ENCODE measurements at places on chromosomes 7 and 10.

- DNase-seq: no peak
Measured at GRCh38 chr10:131851346-131851745, 49.5 kb upstream of the PPP2R2D start.

DNA sequence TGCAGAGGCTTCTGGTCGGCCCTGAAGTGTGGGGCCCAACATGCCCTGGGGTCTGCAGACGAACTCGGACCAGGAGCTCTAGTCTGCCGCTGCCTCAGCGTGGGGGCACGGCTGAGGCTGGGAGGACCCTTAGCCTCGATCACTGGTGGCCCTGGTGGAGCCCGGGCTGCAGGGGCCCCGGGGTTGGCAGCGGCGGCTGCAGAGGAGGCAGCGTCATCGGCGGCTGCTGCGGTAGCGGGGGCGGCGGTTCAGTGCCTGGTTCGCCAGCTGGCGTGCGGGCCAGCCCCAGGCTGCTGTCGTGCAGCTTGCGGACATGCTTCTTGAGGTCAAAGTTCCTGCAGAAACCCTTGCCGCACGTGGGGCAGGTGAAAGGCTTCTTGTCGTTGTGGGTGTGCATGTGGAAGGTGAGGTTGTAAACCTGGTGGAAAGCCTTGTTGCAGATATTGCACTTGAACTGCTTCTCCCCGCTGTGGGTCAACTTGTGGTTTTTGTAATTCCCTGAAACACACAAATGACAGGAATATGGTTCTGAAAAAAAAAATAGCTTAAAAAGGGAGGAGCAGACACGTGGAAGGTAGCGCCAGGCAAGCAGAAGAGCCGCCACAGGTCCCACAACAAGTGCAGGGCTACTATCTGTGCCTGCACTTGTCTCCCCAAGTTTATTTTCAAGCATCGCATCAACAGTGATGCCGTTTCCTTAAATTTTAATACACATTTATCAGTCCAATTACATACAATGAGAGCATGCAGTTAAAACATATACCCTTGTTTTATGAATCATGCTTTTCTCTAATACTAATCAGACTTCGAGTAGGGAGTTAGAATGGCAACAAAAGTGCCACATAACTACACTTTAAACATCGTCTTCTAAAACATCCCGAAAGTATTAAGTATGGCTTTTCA, 2.4 kb downstream of the FEZF1 start:
- no peak for DNase-seq

- no peak for DNase-seq
Measured at GRCh38 chr10:55002420-55002819, 201.4 kb upstream of the PCDH15 start.

- no peak for DNase-seq
Measured at GRCh38 chr7:7765422-7765821, 47.0 kb upstream of the RPA3 start.

GRCh38 chr10:91103384-91104192, 116.9 kb upstream of the PCGF5 start:
- no peak for DNase-seq

DNA sequence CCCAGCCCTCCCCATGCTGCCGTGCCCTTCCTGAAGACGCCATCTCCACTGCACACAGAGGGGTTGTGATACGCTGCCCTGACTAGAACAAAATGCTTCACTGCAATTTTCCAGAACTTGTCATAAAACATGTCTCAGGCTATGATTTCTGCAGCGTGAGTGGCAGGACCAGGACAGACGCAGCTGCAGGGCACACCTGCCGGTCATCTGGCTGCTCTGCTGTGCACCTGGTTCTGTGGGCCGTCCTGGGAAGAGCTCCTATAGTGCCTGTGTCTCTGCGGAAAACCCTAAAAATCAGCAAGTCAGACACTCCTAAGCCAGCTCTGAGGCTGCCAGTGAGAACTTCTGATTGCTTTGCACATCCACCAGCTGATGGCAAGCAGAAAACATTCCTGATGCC, 39.7 kb upstream of the DIP2C start:
- DNase-seq: no peak

- no peak for DNase-seq
Measured at GRCh38 chr10:121510201-121510771, 88.0 kb downstream of the FGFR2 start.

- no peak for DNase-seq
Measured at GRCh38 chr7:54811041-54811845, 52.2 kb upstream of the SEC61G start.

DNA sequence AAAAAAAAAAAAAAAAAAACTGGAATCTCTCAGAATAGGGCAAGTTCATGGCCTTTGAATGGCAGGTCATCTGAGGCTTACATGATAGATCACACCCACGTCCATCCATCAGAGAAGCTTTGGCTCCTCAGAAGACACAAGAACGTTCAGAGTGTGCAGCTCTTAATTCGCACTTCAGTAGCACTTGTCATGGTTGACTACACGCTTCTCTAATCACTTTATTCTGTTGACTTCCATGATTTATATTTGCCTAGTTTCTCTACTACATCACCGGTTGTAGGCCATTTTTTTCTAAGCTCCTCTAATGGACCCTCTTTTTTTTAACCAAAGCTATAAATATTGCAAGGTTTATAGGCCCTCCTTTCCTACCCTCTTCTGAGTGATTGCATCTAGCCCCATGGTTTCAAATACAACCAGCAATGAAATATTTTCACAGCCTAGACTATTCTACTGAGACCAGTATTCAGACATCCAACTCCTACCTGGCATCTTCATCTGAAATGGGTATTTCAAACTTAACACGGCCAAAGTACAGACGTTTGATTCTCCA, 305.4 kb upstream of the CELF2 start:
- DNase-seq: peak; percentile 34

DNA sequence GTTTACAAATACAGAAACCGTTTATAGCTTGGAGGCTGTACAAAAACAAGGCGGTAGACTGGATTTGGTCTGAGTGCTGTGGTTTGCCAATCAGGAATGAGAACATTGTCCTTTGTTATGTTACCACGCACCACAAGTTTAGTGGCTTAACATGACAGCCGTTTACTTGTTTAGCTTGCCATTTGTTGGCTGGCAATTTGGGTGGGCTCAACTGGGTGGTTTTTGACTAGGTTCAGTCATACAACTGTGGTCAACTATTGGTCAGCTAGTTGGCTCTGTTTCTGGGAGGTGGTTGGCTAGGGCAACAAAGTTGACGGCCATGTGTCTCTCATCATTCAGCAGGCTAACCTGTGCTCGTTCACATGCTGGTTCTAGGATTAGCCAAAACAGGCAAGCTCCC, 60.1 kb upstream of the SP8 start:
- DNase-seq: no peak

- DNase-seq: no peak
Measured at GRCh38 chr10:1057106-1057657, 997 bp downstream of the WDR37 start.

DNA sequence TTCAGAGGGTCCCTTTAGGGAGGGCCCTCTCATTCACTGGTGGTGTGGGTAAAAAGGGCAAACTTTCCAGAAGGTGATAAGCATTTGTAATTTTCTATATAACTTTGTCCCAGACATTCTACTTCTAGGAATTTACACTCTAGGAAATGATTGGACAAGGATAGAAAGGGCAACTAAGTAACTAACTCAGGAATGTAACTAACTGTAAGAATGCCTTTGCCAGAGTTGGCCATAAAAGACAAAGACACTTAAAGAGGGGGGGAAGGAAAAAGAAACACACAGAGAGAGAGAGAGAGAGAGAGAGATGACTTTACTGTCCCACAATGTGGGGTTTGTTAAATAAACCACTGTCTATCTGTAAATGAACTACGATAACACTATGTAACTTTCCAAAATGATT, 38.5 kb upstream of the ITPRID1 start:
- DNase-seq: no peak

- peak; percentile 26 for DNase-seq
Measured at GRCh38 chr7:129367700-129368388, 66.4 kb upstream of the STRIP2 start.

DNA sequence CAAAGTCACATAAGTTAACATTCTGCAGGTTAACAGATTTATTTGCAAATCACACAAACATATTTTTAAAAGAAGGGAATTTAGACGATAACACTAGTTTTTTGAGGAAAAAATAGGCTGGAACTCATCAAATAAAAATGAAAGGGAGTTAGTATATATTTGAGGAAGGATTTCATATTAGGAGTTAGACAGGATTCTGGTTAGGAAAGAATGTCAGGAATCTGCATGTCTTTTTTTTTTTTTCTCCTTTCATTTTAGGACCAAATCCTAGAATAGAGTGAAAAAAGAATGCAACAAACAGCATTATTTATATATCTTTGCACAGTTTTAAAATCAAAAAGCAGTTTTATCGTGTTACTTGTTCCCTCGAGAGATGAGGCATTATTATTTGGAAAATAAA, 8.9 kb upstream of the TRDMT1 start:
- DNase-seq: no peak

GRCh38 chr7:71465741-71466189, 333.8 kb downstream of the GALNT17 start:
- DNase-seq: no peak

DNA sequence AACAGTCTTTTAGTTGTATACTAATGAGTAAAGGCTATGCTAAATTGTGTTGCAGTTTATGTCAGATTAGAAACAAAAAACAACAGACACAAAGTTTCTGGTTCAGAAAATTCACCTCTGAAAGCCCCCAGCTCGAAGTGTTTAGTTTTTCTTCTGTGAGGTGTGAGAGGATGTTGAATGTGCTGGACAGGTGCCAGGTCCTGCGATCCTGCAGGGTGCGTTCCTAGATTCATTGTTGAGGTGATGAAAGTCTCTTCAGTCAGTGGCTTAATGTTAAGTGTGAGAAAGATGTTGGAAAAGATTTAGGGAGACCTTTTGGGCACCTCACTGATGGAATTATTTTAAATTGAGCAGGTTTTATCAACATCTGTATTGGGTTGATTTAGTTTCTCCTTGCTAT, 287.3 kb downstream of the SDK1 start:
- no peak for DNase-seq

- DNase-seq: no peak
Measured at GRCh38 chr10:14332903-14333302, 2.2 kb upstream of the FRMD4A start.

GRCh38 chr10:61438141-61438988, 14.8 kb downstream of the TMEM26 start:
- no peak for DNase-seq

DNA sequence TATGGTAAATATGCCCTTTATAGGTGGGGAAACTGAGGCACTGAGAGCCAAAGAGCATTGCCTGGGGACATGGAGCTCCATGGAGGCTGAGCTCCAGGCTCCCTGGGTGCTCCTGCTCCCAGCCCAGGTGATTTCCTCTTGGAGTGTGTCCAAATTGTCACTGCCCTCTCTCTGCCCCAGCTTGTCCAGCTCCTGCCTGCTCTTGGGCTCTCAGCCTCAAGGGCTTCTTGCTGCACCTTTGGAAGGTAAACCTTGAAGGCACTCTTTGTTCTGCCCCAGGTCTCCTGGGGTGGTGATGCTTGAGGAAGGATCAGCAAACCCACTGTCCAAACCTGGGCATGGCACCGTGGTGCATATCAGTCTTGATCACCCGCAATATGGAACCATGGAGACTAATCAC, 166.1 kb downstream of the RPS24 start:
- DNase-seq: no peak

Data from NCI-H187 treated with DMSO at 0.1 percent for 48 hours (cell line).